ENCODE measurements at places on chromosomes 3 and 15. TPM values are rescaled to one million over a fixed set of nuclear protein-coding genes. Genes with fewer than 3 reads are reported as not detected.

GALNT15 gene
- 0.04 TPM for total RNA-seq

MRPS11 gene
- total RNA-seq: 122 TPM

ROPN1 gene
- total RNA-seq: not detected

TTLL13 gene
- 0.14 TPM for total RNA-seq

ACKR2 gene
- total RNA-seq: not detected

SOX2 gene
- 0.60 TPM for total RNA-seq

GOLGA6C gene
- total RNA-seq: not detected

TMCO5A gene
- not detected for total RNA-seq

FBXO40 gene
- not detected for total RNA-seq

MOBP gene
- not detected for total RNA-seq

A4GNT gene
- not detected for total RNA-seq

SCAP gene
- 16.0 TPM for total RNA-seq

ANKUB1 gene
- not detected for total RNA-seq

POC1A gene
- 19.2 TPM for total RNA-seq

FOXL2 gene
- total RNA-seq: 5.3 TPM

DAPK2 gene
- total RNA-seq: 3.9 TPM

ADPRH gene
- 2.3 TPM for total RNA-seq

SNX22 gene
- 0.90 TPM for total RNA-seq

TRMT10C gene
- total RNA-seq: 33.3 TPM

IMPG2 gene
- total RNA-seq: 0.04 TPM

SLC24A5 gene
- not detected for total RNA-seq

LSAMP gene
- total RNA-seq: 0.04 TPM

EFHB gene
- 0.53 TPM for total RNA-seq

TMEM45A gene
- 2.7 TPM for total RNA-seq

GABRB3 gene
- 59.9 TPM for total RNA-seq

GCNT3 gene
- total RNA-seq: 156 TPM

GREM1 gene
- total RNA-seq: 5.8 TPM

CHDH gene
- total RNA-seq: 1.4 TPM

SLC7A14 gene
- not detected for total RNA-seq

FAM43A gene
- total RNA-seq: 12.7 TPM

CCR2 gene
- total RNA-seq: not detected

CLDN11 gene
- total RNA-seq: not detected

TMEM207 gene
- total RNA-seq: not detected

SMC4 gene
- total RNA-seq: 71.1 TPM

MYLK gene
- total RNA-seq: 14.2 TPM

RGMA gene
- total RNA-seq: 0.22 TPM

PRR20G gene
- 0.54 TPM for total RNA-seq

CCDC33 gene
- 7.0 TPM for total RNA-seq

TEX9 gene
- 5.0 TPM for total RNA-seq

GOLGA8S gene
- total RNA-seq: 0.12 TPM
